Caki2 (cell line): ENCODE measurements at places on chromosomes 13 and 19.

- DNase-seq = no peak
Measured at GRCh38 chr19:45156751-45157150, 4.0 kb downstream of the NKPD1 start.

- DNase-seq = no peak
Measured at GRCh38 chr13:28540612-28541011, 45.7 kb upstream of the FLT1 start.

DNA sequence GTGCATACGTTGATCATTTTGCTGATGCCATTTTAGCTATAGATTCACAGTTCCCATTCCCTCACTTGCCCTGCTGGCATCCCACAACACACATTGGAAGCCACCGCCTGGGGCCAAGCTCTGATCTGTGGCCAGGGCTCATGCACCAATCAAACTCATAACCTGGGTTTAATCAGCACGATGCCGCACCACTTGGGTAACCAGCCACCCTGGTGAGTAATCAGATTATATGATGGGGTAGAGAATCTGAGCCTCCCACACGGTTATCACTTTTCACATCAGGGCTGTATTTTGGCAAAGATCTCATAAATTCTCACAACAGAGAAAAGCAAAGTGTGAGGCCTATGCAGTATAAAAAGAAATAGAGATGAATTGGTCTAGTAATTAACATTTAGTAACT, 66.0 kb upstream of the TNFRSF19 start:
- DNase-seq = no peak

GRCh38 chr19:6358003-6358402, 3.3 kb upstream of the CLPP start:
- no peak for DNase-seq

DNA sequence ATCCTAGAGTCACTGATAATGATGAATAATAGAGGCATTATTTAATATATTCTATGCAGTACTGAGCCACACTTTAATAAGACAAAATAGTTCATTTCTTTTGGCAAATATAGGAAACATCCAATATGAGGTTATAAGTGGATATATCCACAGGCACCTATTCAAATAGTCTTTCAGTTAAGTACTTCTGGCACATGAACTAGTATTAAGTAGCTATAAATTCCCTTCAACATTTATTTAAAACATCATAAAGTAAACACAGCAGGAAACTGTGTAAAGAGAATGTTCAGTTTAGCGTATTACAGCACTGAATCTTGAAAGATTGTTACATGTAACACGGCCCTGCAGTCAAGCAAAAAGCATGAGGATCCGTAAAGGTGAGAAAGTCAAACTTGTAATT, 463.3 kb upstream of the KLF12 start:
- no peak for DNase-seq

GRCh38 chr19:38952395-38953165, 21.8 kb downstream of the MRPS12 start:
- peak; percentile 98 for DNase-seq

GRCh38 chr13:42035905-42036521, 12.4 kb upstream of the DGKH start:
- DNase-seq = no peak

DNA sequence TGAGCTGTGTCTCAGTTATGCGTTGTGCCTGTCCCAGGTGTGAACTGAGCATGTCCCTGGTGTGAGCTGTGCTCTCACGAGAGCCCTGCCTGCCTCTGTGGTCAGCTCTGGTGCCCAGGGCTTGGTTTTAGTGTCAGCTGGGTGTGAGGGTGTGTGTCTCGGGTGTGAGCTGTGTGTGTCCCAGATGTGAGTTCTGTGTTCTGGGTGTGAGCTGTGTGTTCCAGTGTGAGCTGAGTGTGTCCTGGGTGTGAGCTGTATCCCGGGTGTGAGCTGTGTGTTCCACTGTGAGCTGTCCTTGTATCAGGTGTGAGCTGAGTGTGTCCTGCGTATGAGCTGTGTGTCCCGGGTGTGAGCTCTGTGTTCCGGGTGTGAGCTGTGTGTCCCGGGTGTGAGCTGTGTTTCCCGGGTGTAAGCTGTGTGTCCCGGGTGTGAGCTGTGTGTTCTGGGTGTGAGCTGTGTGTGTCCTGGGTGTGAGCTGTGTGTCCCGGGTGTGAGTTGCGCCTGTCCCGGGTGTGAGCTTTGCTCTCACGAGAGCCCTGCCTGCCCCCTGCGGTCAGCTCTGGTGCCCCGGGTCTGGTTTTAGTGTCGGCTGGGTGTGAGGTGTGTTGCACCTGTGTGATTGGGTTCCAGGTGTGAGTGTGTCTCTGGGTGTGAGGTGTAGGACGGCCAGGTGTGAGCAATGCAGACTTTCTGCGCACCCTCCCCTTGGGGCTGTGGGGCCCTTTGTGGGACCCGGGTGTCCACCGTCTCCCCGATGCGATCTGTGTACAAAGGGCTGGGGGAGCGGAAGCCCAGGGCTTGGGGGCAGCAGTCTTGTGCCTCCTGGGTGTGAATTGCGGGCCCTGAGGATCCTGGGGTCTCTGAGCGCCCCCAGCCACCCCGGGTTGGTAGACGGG, 7.1 kb upstream of the PEAK3 start:
- DNase-seq = no peak

- DNase-seq = no peak
Measured at GRCh38 chr13:38180126-38180525, 169.5 kb upstream of the UFM1 start.

- no peak for DNase-seq
Measured at GRCh38 chr19:39828654-39829032, 5.3 kb downstream of the DYRK1B start.

- no peak for DNase-seq
Measured at GRCh38 chr19:6654347-6655310, 15.3 kb downstream of the TNFSF14 start.

- no peak for DNase-seq
Measured at GRCh38 chr13:48505597-48506091, 27.2 kb downstream of the RCBTB2 start.

DNA sequence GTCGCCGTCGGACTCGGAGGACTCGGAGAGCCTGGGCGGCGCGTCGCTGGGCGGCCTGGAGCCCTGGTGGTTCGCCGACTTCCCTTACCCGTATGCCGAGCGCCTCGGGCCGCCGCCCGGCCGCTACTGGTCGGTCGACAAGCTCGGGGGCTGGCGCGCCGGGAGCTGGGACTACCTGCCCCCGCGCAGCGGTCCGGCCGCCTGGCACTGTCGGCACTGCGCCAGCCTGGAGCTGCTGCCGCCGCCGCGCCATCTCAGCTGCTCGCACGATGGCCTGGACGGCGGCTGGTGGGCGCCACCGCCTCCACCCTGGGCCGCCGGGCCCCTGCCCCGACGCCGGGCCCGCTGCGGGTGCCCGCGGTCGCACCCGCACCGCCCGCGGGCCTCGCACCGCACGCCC, 2.5 kb upstream of the GRWD1 start:
- DNase-seq = no peak

DNA sequence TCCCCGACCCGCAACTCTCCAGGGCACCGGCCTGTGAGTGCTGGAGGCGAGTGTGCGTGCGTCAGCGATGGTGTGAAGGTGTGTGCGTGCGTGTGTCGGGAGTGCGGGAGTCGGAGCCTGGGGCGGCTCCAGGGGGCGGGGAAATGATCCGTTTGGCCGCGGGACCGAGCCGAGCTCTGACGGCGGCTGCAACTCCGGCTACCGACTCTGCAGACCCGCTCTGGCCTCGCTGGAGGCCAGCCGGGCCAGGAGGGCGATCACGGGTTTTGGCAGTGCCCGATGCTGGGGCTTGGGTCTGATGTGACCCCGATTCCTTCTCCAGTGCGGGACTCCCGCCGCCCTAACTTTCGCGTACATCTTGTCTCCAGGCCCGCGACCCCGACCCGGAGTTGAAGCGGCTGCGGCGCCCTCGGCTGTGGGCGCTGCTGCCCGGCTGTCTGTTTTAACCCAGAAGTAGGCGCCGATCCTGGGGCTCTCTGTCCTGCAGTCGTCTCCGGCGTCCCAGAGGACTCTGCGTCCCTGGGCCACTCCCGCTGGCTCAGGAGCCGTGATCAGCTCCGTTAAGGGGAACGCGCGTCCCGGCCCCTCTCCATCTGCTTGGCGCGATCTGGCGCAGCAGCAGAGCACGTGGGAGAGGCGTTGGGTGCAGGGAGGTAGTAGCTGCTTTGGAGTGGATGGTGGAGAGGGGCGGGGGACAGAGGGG, 1.2 kb downstream of the CHST8 start:
- DNase-seq = no peak

DNA sequence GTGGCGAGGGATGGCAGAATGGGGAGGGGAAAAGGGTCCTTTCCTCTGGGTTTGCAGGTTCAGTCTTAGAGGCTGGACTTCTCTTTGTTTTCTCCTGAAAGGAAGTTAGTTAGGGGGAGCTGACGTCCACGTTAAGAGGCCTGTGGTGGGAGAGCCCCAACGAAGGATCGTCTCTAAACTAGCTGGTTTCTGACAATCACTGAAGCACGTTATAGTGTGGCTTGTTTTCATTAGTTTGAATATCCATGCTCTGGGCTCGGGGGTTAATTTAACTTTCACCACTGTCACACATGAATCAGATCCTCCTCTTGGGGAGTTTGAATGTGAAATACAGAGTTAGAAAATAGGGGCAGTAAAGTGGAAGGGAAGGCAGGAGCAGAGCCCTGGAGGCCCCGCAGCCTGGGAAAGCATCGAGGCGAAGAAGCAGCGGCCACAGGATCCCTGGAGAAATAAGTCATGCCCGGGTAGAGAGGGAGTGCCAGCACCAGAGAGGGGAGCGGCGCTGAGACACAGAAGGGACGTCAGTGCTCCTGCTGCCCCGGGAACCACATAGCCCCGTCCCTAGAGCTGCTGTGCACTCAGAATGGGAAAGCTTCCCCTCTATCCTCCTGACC, 31.1 kb upstream of the AMER2 start:
- peak; percentile 14 for DNase-seq

- no peak for DNase-seq
Measured at GRCh38 chr13:99446242-99446641, 55.0 kb upstream of the TM9SF2 start.

GRCh38 chr13:111648885-111649284, 328.4 kb downstream of the TEX29 start:
- DNase-seq = no peak

DNA sequence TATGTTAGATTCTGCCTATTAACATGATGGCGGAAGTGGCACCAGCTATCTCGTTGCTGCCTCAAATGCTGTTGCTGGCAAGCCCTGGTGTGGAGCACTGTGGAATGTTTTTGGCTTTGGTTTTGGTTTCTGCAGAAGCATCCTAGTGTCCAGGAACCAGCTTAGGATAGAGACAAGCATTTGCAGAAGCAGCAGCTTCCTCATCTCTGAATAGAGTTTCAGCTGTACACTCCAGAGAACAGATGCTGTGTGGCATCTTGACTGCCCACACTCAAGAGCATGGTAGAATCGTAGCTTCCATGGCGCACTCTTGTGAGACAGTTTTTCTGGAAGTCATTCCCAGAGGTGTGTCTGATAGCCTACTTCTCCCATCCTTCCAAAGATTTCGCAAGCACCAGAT, 145.3 kb upstream of the RXFP2 start:
- DNase-seq = no peak

GRCh38 chr19:29947871-29948270, 5.8 kb downstream of the URI1 start:
- DNase-seq = no peak

DNA sequence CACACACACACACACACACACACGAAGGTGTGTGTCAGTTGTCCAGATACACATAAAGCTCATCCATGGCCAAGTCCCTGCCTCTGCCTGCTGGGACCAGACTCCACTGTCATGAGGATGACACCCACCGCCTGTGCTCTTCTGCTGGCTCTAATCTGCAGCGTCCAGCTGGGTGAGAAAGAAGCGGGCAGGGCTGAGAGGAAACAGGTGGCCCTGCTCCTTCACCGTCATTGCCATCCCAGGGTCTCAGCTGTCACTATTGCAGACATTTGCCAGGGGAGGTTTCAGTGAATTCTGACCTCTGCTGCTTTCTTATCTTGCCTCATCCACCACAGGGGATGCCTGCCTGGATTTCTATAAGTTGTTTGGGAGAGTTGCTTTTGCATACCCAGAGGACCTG, 31.4 kb downstream of the SCGB2B2 start:
- DNase-seq = no peak

GRCh38 chr19:31261019-31261602, 88.1 kb downstream of the TSHZ3 start:
- no peak for DNase-seq

DNA sequence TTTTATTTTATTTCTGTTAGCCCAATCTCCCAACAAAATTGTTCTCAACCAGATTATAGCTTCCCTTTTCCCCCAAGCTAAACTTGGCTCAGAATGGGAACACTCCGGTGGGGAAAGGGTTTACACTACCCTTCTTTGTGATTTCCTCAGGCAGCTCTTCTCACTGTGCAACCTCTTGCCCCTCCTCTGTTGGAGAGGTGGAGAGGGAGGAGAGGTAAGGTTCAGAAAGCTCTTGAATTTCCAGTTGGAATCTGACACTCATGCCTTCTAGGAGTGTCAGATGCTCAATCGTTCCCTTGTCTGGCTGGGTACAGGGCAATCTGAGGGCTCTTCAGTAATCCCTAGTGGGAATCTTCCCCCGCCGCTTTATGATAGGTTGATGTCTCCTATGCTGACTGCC, 486.1 kb upstream of the KLF12 start:
- DNase-seq = no peak

DNA sequence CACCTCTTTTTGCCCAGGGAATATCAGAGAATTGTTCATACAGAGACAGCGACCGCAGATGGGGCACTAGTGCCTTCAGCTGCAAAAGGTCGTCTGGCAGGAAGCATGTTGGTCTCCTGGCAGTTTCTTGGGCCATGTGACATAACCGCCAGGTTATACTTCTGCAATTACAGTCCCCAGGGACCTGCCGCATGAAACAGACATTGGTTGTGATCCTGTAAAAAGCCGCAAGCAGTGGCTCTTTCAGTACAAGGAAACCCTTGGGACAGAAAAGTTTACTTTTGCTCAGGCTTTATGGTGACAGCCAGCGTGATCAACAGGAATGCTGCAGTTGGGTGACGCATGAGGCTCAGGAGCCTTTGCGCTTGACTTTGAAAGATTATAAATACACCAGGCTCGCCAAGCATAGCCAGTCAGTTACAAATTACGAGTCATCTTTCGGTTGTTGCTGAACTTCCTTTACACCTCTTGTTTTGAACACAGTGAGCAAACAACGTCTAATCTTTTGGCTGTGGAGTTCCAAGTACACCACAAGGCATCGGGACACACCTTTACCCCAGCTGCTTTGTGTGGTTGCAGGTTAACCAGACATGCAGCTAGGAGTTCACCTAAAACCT, 50.5 kb upstream of the UBE2L5 start:
- peak; percentile 56 for DNase-seq

- no peak for DNase-seq
Measured at GRCh38 chr19:28169168-28169887, 1043.6 kb downstream of the UQCRFS1 start.

- DNase-seq = no peak
Measured at GRCh38 chr13:41494202-41494601, 36.9 kb downstream of the RGCC start.

GRCh38 chr13:108313382-108313781, 43.9 kb downstream of the TNFSF13B start:
- no peak for DNase-seq

- DNase-seq = peak; percentile 66
Measured at GRCh38 chr19:18737954-18738351, 53.2 kb downstream of the COMP start.

- no peak for DNase-seq
Measured at GRCh38 chr19:48480558-48481500, 11.7 kb downstream of the CYTH2 start.

- DNase-seq = no peak
Measured at GRCh38 chr13:34144142-34144541, 326.2 kb downstream of the RFC3 start.

- no peak for DNase-seq
Measured at GRCh38 chr19:14542711-14543328, 13.4 kb downstream of the TECR start.
